ENCODE measurements at places on chromosomes 7 and 10.

DNA sequence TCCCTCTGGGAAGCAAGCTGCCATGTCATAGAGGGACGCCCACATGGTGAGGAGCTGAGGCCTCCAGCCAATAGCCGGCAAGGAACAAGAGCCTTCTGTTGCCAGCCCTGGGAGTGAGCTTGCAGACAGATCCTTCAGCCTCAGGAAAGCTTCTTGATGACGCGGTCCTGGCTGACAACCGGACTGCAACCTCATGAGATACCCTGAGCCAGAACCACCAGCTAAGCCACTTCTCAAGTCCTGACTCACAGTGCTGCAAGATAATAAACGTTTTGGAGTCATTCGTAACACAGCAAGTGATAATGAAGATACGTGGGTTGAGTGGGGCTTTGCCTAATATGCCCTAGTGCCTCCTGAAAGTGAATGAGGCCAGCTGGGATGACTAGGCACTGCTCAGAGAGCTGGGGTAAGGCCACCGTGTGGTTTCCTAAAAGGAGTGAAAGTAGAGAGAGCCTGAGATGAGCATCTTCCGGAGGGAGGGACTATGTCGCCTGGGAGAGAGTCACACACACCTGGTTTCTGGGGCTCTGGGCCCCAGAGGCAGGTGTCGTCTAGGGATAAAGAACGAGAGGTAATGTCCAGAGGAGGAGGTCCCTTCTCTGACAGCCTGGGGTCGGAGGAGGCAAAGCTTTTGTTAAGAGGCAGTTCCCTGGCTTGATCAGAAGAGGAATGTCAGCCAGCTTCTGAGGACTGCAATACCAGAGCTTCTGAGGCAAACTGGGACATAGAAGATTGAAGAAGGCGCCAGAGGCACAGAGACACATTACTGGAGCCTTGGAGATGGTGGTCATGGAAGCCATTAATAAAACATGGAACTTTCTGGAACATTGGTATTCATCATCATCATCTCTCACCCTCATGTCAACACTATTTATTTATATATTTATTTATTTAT, 53.6 kb downstream of the PYROXD2 start:
- DNase-seq, result no peak

- DNase-seq, result peak; percentile 37
Observed at GRCh38 chr10:92573091-92573797, 649 bp downstream of the IDE start.

- no peak for DNase-seq
Observed at GRCh38 chr10:57955076-57955475, 312.6 kb downstream of the IPMK start.

DNA sequence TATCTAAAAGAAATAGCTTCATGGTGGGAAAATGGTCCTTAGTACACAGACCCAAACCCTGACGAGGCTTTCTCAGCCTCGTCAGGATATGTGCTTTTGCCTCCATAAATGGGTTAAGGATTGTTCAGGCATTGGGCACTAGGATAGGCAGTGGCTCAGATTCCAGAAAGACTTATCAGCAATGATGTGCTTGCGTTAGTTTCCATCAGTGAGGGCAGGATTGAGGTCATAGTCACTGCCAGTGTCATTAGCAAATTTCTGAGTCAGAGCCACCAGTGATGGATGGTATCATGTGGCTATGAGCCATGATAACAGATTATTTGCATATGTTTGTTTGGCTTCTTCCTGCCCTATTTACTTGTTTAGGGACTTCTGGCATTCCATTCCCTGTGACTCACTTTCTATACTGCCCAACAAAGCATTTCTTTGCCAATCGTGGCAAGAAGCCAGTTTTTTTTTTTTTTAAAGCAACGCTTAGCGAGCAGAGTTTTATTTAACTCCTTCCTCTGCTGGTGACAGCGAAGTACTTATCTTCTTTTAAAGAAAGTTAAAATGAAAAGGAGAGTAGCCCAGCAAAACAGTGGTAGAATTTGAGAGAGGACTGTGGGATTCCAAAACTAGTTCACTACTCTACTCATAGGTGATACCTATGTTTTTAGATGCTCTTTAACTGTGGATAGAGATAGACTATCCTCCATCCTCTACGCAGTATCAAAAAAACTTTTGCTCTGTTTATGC, 44.4 kb downstream of the MYPN start:
- peak; percentile 20 for DNase-seq

- no peak for DNase-seq
Observed at GRCh38 chr7:45708046-45708950, 134.1 kb downstream of the ADCY1 start.

DNA sequence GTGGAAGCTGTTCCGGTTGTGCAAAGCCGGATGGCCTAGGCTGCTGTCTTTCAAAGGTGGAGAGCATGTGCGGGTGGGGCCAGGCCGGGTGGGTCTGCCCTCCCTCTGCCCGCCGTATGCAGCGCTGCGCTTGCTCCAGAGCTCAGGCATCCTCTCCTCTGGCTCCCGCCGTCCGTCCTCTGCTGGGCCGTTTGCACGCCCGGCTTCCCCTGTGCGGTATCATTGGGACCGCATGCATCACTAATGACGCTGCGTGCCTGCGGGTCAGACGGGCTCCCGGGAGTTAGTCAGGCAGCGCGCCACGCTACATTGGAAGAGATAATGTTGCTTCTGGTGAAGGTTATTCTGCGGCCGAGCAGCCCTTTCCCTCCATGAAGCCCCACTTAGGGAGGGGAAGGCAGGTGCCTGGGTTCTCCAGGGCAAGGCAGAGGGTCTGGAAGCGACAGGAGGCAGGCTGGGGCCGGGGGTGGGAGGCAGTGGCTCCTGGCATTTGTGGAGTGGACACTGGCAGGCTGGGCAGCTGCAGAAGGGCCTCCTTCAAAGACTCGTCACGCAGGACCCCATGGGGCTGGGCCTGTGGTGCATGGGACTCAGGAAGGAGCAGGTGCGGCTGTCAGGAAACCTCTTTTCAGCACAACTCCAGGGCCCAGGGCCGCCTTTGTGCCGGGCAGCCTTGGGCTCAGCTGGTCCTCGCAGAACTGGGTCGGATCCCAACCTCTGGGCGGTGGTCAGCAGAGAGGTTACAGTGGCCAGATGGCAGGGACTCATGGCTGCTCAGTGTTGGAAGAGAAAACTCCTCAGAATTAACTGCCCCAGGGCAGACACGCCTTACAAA, 318.5 kb downstream of the WDR37 start:
- DNase-seq, result no peak

GRCh38 chr7:35752742-35753141, 48.1 kb upstream of the SEPTIN7 start:
- no peak for DNase-seq

GRCh38 chr7:132116369-132116768, 459.9 kb downstream of the PLXNA4 start:
- DNase-seq, result no peak

DNA sequence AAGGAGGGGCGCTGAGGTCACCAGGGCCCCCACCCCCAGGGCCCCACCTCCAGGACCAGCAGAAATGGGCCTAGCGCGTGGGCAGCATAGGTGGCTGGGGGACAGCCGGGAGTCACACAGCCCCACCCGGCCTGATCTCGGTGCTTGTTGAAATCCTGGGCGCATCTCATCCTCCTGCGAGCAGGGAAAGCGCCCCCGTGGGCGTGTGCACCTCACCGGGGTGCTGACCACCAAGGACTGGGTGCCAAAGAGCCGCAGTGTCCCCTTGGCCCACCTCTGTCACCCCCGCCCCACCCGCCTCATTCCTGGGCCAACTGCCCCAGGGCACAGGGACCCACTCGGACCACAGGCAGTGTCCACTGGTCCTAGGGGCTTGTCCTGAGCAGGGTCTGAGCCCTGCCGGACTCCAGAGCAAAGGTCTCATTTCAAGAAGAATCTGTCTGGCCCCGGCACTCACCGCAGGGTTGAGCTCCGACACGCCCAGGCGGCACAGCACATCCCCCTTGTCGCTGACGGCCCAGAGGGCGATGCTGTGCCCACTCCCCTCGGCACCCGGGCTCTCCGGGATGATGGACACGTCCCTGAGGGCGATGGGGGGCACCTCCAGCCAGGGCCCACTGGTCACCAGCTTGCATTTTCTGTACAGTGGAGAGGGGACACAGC, 11.4 kb downstream of the BHLHA15 start:
- DNase-seq, result no peak

DNA sequence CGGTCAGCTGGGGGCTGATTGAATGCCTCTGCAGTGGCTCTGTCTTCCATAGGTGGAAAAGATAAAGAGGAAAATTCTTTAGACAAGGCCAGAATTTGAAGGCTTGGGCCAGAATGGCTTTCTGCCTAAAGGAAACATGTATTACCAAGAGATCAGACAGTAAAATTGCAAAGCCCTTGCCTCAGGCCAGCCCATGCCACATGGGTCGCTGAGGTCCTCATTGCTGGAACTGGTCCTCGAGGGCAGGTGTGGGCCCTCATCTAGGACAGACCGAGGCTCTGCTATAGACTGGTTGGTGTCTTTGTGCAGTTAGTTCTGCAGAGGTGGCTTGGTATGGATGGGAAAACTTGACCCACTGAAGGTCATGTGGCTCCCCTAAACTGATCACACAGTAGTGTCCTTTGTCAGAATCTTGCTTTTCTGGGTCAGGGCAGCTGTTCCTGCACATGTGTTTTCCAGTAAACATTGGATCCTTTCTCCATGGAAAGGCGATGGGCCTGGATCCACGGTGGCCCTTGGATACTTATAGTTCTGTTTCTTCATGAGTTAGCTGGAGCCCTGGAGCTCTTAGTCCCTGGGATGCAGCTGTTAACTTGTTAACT, 80.4 kb downstream of the TMEM178B start:
- DNase-seq, result no peak

DNA sequence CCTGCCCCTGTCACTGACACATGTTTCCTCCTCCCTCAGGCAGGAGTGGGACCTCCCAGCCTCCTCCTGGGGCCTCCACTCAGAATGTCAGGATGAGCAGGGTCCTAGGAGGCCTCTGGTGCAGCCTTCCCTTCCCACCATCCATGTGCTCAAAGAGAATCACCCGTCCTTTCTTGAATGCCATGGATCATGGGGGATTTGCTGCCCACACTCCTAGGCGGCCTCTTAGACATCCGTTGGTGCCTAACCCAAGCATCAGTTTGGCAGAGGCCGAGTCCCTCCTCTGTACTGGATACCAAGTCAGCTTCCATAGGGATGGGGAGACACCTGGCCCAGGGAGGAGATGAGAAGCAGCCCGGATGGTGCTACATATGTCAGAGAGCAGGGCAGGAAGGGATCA, 7.0 kb downstream of the NOS3 start:
- no peak for DNase-seq

DNA sequence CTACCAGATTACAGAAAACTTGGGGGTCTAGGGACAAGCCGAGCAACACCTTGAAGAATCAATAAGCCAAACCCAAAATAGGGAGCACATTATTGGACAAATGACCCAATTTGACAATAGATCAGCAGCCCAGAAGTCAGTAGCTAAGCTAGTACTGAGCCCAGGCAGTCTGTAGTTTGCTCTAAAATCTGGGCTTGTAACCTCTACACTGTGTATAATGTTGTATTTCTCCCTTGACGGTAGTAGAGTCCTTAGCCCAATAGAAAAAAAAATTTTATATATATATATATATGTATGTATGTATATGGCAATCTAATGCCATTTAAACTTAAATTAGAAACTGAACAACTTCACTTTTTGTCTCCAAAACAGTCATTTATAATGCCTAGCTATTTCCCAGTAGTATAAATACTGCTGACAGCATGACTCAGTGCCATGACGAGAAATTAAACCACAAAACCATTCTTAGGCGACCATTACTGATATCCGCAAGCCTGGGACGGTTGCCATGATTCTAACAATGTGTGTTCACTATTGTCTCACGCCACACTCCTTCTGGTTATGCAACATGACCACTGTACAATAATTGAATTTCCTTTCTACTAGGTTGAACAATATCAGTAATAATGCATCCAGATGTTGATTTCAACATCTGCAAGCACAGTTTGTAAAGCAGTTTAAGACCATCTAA, 110.5 kb downstream of the IPMK start:
- no peak for DNase-seq
